ENCODE measurements at places on chromosomes 12 and 14.
A peak's percentile ranks its signal among the peaks of the same experiment; 100 is the strongest.

GRCh38 chr14:93041830-93042229, 73.9 kb downstream of the ITPK1 start:
- DNase-seq = no peak

- DNase-seq = no peak
Observed at GRCh38 chr12:101927036-101927435, 49.7 kb downstream of the DRAM1 start.

DNA sequence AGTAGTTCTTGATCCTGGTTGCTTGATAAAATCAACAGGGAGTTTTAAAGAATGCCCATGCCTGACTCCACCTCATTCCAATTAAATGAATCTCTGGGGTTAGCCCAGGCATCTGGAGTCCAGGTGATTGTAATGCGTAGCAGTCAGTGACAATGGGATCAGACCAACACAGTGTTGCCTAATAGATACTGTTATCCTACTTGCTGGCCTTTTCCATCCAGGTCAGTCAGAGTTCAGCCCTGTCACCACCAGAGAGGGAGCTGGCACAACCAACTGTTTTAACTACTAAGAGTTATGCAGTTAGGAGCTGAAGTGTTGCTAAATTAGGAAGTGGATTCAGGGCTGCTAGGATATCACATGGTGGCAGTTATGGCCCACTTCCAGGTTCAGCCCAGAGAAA, 107.1 kb downstream of the GPR135 start:
- no peak for DNase-seq

DNA sequence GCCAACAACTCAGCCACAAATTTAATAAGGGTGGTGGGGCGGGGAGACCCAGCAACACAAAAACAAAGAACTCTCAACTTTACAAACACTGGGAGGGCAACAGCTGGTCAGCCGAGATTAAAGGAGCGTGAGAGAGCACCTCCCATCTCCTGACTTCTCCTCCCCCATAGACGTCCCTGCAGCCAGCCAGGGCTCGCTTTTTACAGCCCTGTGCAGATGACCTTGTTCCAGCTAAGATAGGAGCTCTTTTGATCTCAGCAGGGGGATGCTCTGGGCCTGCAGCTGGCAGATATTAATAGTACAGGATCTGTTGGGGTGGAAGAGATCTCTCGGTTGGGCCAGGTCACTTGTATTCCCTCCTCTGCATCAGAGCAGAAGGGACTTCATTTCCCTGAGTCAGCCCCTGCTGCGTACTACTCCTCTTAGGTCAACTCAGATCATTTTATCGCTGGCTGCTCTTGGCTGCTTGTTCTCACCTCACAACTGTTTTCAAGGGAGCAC, 475.8 kb downstream of the RAD51B start:
- DNase-seq = no peak

GRCh38 chr14:65506801-65507200, 94.3 kb downstream of the FUT8 start:
- no peak for DNase-seq

- no peak for DNase-seq
Observed at GRCh38 chr14:34173916-34174315, 223.0 kb upstream of the EGLN3 start.

GRCh38 chr14:22549981-22550673, 38.9 kb downstream of the DAD1 start:
- DNase-seq = peak; percentile 60

DNA sequence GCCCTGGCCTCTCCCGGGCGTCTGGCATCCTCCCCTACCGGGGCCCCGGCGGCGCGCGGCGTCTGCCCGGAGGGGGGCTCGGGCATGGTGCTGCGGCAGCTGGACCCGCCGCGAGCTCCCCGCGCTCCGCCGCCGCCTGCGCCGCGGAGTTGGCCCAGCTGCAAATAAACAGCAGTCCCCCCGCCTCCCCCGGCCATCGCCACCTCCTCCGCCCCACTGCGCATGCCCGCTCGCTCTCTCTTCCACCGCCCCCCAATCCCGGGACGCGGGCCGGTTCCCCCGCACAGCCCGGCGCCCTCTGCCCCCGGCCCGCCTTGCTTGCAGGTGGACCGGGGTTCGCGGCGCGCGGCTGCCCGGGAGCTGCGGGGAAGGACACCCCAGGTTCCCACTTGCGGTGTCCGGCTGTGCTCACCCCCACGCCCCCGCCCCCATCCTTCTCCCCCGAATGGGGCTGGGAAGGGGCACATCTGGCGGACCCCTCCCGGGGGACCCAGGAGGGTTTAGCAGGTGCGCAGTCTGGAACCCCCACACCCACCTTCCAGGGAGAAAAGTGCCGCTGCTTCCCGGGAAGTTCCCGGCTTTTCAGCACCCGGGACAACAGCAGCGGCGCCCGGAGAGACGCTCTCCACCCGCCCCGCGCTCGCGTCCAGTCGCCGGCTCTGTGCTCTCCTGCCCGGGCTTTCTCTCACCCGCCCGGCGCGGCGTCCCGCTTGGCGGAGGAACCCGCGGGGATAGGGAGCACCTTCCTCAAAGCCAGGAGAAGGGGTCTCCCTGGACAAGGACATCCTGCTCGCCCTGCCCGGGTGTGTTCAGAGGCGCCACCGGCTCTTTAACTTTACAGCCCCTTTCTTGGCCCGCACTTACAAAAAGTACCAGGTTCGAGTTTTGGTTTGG, at the start of gene TMTC1:
TMTC1 (minus strand) TSS at position 170 of the 894 bp plus-strand sequence. CDS start 191 bp downstream, outside the sequence.
- no peak for DNase-seq

- DNase-seq = no peak
Observed at GRCh38 chr14:62889364-62889763, 155.9 kb downstream of the KCNH5 start.

DNA sequence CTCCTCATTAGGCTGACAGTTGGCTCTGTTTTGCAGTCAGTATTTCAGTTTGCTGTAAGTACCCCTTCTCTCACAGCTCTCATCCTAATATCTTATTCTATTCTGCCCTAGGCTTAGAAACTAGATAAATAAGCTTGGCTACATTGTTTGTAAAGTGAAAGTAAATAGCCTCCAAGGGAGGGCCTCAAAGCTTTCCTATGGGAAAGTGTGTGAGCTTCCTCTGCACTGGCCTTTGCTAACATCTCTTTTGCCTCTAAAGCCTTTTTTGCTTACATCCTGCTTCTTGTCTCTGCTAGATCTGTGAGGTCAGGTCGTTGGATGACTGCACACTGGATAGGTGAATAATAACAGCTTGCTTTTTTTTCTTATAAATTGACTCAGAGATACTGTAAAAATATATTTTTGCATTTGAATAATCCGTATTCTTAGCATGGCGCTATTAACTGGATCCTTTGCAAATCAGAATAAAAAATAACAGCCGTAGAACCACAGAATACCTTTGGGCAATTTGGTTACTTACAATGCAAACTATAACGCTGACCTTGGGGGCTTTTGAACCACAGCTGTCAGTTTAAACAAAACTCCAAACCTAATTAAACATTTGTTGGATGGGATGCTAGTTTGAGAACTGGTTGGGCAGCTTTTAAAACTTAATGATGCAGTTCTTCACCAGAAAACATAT, 55.1 kb downstream of the TTC6 start:
- DNase-seq = no peak

DNA sequence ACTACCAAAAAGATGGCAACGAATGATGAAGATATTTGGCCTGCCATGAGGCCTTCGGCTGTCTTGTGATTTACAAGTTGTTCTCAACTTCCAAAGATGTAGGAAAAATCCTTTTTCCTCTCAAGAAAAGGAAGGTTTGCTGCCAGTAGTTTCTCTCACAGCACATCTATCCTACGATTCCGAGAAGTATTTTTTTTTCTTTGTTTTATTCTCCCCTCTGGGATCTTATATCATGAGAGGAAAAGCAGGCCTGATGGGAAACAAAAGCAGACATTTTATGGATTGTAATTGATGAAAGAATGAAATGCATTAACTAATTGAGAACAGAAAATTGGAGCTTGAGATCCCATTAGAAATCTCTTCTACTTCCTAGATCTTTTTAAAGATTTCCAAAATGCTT, 1197.9 kb upstream of the SEL1L start:
- DNase-seq = no peak

DNA sequence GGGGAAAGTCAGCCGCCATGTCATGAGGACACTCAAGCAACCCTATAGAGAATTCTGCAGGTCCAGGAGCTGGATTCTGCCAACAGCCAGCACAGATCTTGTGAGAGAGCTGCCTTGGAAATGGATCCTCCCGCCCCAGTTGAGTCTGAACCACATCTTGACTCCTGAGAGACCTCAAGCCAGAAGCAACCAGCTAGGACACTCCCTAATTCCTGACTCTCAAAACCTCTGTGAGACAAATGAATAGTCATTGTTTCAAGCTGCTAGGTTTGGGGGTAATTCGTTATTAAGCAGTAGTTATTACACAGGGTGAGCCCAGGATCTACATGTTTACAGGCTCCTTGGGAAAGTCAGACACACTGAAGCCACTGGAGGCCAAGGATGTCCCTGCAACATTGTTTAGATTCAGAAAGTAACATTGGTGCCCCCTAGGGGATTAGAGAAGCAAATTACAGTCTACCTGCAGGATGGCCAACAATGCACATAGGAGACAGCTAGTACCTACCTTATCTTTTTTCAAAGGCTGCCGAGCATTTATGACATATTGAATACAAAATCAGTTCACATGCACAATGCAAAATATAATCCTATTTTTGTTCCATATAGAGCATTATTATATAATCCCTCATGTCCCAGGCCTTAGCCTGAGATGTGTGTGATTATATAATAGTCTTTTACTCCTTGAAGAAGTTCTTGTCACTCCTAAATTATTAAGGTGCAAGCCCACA, 57.9 kb upstream of the FICD start:
- no peak for DNase-seq

GRCh38 chr12:32501835-32502333, 102.5 kb downstream of the FGD4 start:
- DNase-seq = no peak

GRCh38 chr14:21382886-21383847, 652 bp downstream of the SUPT16H start:
- peak; percentile 35 for DNase-seq

GRCh38 chr12:2688381-2688931, 106.3 kb upstream of the FKBP4 start:
- no peak for DNase-seq

DNA sequence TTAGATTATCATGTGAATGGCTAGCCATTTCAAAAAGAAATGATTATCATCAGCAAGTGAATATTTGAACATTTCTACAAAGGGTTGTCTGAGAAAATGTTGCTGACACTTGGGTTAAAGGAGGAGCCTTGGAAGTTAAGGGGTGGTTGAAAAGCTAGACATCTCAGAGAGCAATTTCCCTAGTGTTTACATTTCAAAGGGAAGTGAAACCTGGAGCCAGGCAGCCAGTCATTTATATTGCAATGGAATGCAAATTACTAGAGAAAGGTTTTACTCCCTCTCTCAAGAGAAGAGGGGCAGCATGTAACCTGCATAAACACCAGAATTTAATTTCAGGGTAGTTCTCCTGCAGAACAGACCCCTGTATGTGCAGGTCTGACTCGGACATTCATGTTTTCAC, 279.0 kb downstream of the SLC16A7 start:
- DNase-seq = no peak

DNA sequence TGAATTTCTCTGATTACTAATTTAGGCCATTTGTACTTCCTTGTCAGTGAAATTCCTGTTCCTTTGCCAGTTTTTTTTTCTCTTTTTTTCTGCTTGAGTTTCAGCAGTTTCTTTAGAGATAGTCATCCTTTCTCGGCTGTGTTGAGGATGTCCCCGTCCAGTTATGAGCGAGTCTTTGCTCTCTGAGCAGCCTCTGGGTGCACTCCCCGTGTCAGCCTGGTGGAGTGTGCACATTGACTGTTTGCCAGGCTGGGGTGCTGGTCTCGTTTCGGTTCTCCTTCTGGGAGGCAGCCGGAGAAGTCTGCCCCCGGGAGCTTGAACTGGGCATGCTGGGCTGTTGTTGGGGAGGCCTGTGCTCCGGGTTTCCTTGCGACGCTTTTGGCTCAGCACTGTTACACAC, 3.0 kb downstream of the PACS2 start:
- DNase-seq = no peak

GRCh38 chr12:64525461-64526160, 73.7 kb downstream of the TBK1 start:
- no peak for DNase-seq

All from activated CD4-positive, alpha-beta T cell treated with anti-CD3 and anti-CD28 coated beads for 4 hours (primary cell).